Activated T-cell treated with anti-CD3 and anti-CD28 coated beads for 24 hours (primary cell): ENCODE measurements at places on chromosomes 1 and 21.

DNA sequence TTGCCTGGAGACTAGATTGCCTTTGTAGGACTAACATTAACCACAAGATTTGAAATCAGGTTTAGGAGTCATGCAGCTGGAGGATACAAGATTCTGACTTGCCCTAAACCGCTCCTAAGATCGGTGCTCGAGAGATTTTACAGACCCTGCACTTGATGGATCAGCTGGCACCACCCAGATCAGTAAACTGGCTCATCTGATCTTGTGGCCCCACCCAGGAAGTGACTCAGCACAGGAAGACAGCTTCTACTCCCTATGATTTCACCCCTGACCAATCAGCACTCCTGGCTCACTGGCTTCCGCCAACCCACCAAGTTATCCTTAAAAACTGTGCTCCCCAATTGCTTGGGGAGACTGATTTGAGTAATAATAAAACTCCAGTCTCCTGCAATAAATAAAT is 876 bp upstream of the CATSPERE start:
- DNase-seq: peak; percentile 19

- DNase-seq: no peak
Observed at GRCh38 chr1:180952657-180953013, 39.9 kb downstream of the KIAA1614 start.

GRCh38 chr1:183873642-183874041 is 68.7 kb downstream of the RGL1 start:
- DNase-seq: no peak

- DNase-seq: no peak
Observed at GRCh38 chr21:31220575-31220974, 123.5 kb downstream of the TIAM1 start.

GRCh38 chr1:16175610-16176553 is 20.0 kb upstream of the EPHA2 start:
- no peak for DNase-seq

- no peak for DNase-seq
Observed at GRCh38 chr1:34354367-34354766, 177.7 kb downstream of the C1orf94 start.

GRCh38 chr21:15978215-15978738 is 248.5 kb downstream of the USP25 start:
- DNase-seq: no peak

DNA sequence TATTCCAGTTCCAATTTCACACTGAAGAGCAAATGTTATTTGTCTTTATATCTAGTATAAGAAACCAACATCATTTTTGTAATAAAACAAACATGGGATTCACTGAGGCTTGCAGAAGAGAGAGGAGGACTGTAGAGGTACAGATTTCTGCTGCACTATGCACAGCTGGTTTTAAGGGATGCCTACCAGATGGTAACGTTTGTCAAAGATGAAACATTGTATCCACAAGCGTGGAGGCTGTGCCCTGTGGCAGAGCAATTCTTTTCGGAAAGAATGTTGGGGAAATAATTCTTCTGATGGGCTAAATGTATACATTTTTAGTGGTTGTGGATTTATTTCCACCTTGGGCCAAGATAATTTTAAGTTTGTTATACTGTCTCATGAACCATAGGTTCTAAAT is 272.4 kb downstream of the DUSP10 start:
- DNase-seq: no peak

GRCh38 chr1:145871994-145872924 is 13.4 kb upstream of the PIAS3 start:
- DNase-seq: peak; percentile 9

DNA sequence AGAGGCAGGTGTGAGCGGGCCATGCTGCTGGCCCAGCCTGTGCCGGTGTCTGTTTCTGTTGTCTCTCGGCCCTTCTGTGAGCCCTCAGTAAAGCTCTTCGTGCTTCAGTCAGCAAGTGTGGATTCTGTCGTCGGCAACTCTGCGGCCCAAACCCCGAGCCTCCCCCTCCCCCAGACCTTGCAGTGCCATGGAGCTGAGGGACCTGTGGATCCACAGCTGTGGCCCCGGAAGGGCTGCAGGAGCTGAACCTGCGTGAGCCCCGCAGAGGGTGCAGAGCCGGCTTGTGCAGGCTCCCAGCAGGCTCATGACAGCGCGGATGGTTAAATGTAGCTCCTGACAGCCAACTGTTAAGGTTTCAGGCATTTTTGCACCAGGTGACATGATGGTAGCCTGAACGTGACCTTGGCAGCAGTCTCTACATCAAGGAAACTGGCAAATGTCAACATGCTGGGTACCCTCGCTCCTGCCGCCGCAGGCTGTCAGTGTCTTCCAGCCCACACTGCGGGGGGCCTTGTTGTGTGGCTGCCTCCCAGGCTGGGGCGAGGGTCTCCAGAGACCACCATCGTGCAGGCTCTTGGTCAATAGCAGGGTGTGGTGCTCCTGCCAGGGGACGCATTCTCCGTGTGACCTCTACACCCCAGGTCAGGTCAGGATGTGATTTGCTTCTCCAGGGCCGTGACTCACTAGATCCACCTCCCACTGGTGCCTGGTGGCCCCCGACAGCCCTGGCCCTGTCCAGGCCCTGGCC is 7.0 kb downstream of the LRRC3 start:
- no peak for DNase-seq

- no peak for DNase-seq
Observed at GRCh38 chr1:185645686-185646085, 88.5 kb upstream of the HMCN1 start.

GRCh38 chr1:234889643-234890042 is 239.0 kb downstream of the TOMM20 start:
- no peak for DNase-seq

GRCh38 chr1:225678545-225678944 is 25.6 kb upstream of the ENAH start:
- DNase-seq: no peak

GRCh38 chr1:24364975-24365678 is 46.0 kb downstream of the GRHL3 start:
- DNase-seq: peak; percentile 26

DNA sequence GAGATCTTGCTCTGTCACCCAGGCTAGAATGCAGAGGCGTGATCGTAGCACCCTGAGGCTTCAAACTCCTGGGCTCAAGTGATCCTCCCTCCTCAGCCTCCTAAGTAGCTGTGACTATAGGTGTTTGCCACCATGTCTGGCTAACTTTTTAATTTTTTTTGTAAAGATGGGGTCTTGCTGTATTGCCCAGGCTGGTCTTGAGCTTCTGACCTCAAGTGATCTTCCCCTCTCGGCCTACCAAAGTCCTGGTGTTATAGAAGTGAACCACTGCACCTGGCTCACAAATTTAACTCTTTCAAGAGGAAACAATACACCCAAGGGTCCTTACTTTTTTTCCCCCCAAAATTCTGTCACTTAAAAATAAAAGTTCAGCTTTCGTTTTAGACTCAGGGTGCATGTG is 62.3 kb downstream of the GALNT2 start:
- DNase-seq: no peak

GRCh38 chr1:202159534-202160371 is 649 bp downstream of the PTPN7 start:
- DNase-seq: peak; percentile 67

DNA sequence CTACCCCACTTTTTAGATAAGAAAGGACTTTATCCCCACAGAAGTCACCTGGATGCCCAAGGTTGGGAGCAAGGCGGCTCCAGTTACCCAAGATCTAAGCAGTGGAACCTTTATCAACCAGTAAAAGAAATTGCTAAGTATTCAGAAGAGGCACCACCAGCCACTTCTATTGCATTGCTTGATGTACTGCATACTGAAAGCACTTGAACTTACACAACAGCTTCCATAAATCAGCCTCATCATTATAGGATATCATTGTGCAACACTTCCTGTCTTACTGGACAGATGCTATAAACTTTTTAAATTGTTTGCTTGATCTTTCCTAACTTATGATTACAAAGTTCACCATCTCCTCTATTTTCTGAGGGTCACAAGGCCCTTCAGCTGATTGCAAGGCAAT is 642.7 kb upstream of the CXADR start:
- no peak for DNase-seq

- no peak for DNase-seq
Observed at GRCh38 chr1:7378346-7379130, 392.6 kb upstream of the VAMP3 start.

DNA sequence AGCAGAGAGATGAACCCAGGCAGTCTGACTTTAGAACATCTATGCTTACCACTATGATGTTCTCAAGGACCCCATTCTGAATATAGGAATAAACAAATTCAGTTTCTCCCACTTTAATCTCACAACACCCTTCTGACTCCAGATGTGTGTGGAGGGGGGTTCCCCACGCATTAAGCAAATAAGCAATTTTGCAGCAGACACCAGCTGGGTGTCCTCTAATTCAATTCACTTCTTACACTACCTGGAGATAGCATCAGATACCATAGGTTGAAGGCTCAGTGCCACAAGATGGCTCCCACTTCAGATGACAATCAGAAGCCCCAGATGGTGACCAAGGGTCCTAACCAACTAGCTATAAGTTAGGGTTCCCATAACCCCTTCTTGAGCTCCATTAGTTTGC is 30.3 kb upstream of the CEP350 start:
- DNase-seq: no peak

DNA sequence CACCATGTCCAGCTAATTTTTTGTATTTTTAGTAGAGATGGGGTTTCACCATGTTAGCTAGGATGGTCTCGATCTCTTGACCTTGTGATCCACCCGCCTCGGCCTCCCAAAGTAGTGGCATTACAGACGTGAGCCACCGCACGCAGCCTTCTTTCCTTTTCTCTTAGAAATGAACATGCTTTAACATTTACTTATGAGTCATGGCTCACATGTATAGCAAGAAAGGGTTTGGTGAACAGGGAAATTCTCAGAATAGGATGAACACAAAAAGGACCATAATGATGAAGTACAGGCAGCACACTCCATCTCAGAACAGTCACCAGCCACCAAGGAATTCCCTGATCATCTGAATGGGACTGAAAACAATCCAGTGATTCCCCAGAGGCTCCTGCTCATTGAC is 9.4 kb upstream of the VAMP4 start:
- DNase-seq: no peak

DNA sequence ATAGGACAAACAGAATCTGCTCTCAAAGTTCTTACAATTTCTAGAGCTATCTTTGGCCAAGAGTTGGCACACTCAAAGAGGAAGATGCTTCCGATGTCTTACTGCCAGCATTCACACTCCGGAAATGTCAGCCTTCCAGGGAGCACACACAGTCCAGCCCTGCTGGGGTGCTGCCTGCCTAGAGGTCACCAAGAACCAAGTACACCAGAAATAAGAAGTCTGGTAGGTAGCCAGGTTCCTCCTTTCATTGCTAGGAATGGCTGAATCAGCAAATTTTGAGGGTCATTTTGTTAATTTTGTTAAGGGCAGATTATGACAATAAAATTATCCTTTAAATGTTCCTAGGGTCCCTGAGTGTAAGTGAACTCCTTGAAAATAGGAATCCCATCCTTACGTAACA is 77.5 kb downstream of the PLPP3 start:
- DNase-seq: no peak

GRCh38 chr1:20508411-20508771 is 440 bp upstream of the MUL1 start:
- DNase-seq: no peak

GRCh38 chr1:55280731-55281130 is 65.6 kb upstream of the USP24 start:
- no peak for DNase-seq

- no peak for DNase-seq
Observed at GRCh38 chr1:150259217-150259616, 1.6 kb downstream of the CA14 start.

- DNase-seq: no peak
Observed at GRCh38 chr1:66303646-66304045, 230.3 kb upstream of the SGIP1 start.

DNA sequence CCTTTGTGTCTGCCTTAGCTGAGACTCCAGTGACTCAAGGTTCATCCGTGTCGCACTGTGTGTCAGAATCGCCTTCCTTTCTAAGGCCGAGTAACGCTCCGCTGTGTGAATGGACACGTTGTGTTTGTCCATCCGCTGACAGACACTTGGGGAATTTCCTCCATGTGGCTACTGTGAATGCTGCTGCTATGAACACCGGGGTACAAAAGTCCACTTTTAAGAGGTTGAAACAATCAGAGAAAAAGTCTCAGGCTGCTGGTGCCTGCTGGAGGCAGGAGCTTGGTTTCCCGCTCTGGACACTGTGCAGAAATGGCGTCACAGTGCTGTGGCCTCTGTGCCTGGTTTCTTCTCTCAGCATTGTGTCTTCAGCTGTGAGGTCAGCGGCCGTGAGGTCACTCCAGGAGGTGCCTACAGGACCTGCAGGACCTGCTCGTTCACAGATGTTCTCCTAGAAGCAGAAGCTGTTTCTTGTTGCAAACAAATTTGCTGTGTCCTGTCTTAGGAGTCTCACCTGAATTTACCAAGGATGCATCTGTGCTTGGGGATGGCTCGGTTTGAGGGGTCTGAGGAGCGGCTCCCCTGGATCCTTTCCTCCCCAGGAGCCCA is 34.2 kb downstream of the KRTAP10-1 start:
- DNase-seq: no peak

GRCh38 chr1:7171168-7171567 is 385.9 kb downstream of the CAMTA1 start:
- no peak for DNase-seq

DNA sequence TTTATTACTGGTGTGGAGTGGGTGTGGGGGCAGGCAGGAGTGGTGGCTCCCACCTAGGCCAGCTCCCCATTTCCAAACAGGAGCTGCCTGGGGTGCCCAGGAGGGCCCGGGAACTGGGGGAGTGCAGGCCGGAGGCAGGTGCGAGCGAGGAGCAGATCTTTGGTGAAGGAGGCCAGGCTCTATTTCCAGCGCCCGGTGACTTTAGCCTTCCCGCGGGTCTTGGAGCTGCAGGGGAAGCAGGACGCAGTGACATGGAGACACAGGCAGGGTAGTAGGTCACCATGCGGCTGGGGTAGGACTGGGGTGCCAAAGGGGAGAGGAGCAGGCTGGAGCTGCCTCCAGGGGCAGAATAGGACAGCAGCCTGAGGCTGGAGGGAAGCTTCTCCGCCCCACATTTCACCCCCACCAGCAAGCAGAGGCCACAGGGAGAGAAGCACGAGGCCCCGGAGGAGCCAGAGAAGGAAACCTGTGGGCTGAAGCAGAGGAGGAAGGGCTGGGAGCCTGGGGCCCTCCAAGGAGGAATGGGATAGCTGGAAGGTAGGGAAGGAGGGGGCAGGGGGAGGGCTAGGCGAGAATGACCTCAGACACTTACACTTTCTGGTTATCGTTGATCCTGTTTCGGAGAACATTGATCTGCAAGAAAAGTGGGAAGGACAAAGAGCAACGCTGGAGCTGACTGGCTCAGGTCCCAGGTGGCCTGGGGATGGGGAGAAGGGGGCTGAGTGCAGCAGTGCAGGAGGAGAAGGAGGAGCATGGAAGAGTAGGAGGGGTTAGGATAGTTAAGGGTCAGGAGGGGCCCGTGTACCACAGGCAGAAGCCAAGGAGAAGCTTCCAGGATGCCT is 18.2 kb downstream of the TNNT2 start:
- no peak for DNase-seq

DNA sequence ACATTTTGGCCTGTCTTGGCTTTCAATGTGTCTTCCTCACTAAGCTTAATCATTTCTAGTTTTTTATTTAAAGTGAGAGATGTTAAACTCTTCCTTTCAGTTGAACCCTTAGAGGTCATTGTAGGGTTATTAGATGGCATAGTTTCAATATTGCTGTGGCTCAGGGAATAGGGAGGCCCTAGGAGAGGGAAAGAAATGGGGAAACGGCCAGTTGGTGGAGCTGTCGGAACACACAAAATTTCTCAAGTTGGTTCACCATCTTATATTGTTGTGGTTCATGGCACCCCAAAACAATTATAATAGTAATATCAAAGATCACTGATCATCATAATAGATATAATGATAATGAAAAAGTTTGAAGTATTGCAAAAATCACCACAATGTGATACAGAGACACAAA is 31.4 kb upstream of the KAZN start:
- DNase-seq: no peak

- DNase-seq: peak; percentile 33
Observed at GRCh38 chr1:234544087-234544579, 65.2 kb upstream of the TARBP1 start.
